ENCODE measurements at places on chromosomes 2 and 18.
A peak's percentile ranks its signal among the peaks of the same experiment; 100 is the strongest.

DNA sequence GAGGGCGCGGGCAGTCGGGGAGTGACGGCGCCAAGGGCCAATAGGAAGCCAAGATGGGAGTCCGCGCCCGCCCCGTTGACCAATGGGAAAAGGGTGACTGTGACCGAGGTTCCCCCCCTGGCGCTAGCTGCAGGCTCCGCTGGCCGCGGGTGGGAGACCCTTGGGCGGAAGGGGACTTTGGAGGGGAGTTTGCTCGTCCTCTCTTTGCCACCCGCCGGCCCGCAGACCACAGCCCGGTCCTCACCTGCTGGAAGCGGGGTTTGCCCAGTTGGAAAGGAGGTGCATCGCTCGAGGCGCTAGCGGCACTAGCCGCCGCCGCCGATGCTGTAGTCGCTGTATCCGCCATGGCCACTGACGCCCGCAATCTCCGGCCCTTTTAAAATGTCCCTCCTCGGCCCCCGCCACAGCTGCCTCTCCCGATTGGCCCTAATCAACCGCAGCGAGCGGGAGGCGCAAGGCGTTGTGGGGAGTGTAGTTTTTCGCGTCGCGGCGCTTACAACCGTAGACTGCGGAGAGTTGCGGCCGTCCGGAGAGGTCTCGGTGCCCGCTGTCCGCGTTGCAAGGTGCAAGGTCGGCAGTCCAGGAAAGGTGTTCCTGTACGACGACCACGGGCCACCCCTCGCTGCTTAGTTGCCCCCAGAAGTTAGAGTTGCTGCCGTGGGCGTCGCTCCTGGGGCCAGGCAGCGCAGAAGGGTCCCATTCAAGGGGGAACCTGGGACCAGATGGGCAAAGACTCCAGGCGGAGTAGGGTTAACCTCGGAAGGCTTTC, at the start of gene SFXN5:
TSS of gene SFXN5 (minus strand) at position 353 of the 769 bp plus-strand sequence. CDS start at position 346, 7 bp downstream.
- DNase-seq, result peak; percentile 99

- DNase-seq, result no peak
Observed at GRCh38 chr2:46097714-46098480, 199.3 kb upstream of the EPAS1 start.

- no peak for DNase-seq
Observed at GRCh38 chr2:218293715-218294429, 1.6 kb upstream of the TMBIM1 start.

DNA sequence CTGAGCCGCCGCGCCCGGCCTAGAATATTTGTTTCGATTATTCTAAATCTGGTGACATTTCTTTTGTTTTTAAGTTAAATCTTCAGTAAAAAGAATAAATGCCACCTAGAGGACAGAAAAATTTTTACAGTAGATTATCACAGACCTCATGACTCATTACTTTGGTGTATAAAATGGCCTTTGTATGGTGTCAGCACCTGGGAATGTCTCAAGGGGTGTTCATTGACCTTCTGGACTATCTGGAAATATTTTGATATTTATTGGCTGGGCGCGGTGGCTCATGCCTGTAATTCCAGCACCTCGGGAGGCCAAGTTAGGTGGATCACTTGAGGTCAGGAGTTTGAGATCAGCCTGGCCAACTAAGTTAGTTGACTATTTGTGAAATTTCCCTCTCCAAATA, 30.3 kb upstream of the SLC30A6 start:
- DNase-seq, result peak; percentile 39

All from GM20000 (cell line).